ENCODE measurements at places on chromosomes 4 and X. TPM values are rescaled to one million over a fixed set of nuclear protein-coding genes. Genes with fewer than 3 reads are reported as not detected.

Gene DNAJB14
- total RNA-seq = 22.2 TPM

DNA sequence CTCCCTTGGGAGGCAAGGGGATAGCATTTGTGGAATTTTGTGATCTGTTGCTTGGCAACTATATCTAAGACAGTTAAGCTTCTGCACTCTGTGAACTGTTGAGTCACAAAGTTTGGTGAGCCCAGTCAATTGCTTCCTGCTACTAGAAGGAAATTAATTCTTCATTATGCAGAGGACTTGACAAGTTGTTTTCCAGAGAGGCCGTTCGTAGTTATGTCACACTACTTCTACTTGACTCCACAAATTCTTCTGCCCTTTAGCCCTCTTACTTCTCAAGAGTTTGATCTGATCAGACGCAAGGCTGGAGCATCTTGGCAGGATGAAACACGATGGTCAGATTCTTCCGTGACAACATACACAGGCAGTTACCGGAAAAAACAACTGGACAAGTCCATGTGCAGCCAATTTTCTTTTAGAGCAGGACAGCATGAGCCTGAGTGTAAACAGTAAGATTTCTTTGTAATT is at the start of gene C4orf51:
C4orf51 (plus strand) TSS at position 156 of the 465 bp plus-strand sequence; CDS start at position 214, 58 bp downstream.
- peak; percentile 97 for ATAC-seq

DNA sequence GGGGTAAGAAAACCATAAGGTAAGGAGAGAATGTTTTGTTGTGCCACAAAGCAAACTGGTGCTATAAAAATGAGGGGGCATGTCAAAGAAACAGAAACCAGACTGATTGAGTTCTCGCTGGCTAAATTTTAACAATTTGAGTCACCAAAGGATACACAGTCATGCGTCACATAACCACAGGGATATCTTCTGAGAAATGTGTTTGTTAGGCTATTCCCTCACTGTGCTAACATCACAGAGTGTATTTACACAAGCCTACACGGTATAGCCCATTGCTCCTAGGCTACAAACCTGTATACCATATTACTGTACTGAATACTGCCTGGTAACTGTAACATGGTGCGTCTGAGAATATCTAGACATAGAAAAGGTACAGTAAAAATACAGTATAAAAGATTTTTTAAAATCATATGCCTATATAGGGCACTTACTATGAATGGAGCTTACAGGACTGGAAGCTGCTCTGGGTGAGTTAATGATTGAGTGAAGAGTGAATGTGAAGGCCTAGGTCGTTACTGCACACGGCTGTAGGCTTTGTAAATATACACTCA is 50.1 kb downstream of the FBXW7 start:
- peak; percentile 35 for ATAC-seq

GRCh38 chr4:133316909-133317308 is 167.8 kb downstream of the PCDH10 start:
- no peak for ATAC-seq

Gene RADX
- 0.76 TPM for total RNA-seq

Gene SLC49A3
- 2.7 TPM for total RNA-seq

Gene AFF1
- total RNA-seq = 39.8 TPM

GRCh38 chr4:181432335-181432734 is 810.9 kb upstream of the TENM3 start:
- no peak for ATAC-seq

DNA sequence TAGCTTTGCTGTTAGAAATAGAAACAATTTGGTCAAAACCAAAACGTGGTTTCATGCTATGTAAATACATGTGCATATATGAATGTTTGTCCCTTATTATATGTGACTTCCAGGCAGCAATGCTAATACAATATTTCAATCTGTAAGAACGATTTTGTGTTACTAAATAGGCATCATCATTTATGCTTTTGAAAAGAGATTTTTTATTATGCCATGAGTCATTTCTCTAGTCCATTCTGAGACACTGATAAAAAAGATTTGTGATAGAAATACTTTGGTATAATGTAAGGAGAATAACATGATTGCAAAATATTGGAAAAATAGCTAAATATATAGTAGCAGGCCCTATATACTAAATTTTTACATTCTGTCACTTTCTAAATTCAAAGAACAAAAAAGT is 28.9 kb downstream of the SYNPO2 start:
- ATAC-seq = no peak

DNA sequence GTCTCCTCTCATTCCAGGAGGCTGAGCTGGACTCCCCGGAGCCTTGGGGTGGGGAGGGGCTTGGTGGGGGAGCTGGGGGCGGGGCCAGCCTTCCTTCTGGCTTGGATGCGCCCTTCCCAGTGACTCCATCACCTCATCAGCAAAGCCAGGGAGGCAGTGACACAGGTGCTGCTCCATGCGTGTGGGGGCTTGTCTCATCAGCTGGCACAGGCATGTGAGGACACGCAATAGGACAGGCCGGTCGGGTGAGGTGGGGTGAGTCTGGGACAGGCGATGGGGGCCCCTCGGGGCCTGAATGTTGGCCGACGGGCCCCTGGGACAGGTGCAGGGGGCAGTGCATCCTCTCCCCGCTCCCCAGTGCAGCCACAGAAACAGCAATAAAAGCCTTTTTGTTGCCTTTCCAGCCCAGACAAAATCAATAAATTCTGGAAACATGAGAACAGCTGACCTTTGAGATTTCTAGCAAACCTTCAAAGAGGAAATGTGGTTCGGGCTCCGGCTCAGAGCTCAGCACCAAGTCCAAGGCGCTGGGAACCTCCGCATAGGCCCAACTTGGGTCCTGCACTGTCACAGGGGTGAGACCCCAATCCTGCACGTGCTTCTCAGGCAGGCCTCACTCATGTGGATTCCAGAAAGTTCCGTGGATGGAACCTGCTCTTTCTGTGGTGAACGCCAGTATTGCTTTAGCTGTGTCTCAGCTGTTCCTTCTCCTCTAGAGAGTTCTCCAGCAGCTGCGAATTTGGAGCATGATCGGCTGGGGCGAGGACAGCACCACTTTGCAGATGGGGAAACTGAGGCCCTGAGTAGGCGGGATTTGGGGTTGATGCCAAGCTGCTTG is 18.5 kb downstream of the ADRA2C start:
- peak; percentile 39 for ATAC-seq

DNA sequence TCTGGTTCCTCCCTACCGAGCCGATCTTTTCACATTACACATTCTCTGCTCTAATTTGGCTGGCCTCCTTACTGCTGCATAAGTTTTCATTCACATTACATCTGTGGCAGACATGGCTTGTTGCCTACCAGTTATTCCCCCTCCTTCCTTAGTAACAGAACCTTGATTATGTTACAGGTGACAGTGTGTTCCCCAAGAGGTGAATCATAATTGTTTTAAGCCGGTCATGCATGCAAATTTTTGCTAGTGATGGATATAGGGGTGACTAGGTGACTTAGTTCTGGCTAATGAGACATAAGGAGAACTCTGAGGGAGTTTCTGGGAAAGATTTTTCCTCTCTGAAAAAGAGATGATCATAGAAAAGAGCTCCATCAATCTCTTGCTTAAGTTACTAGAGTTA is 8.4 kb upstream of the LAMP2 start:
- ATAC-seq = peak; percentile 64

DNA sequence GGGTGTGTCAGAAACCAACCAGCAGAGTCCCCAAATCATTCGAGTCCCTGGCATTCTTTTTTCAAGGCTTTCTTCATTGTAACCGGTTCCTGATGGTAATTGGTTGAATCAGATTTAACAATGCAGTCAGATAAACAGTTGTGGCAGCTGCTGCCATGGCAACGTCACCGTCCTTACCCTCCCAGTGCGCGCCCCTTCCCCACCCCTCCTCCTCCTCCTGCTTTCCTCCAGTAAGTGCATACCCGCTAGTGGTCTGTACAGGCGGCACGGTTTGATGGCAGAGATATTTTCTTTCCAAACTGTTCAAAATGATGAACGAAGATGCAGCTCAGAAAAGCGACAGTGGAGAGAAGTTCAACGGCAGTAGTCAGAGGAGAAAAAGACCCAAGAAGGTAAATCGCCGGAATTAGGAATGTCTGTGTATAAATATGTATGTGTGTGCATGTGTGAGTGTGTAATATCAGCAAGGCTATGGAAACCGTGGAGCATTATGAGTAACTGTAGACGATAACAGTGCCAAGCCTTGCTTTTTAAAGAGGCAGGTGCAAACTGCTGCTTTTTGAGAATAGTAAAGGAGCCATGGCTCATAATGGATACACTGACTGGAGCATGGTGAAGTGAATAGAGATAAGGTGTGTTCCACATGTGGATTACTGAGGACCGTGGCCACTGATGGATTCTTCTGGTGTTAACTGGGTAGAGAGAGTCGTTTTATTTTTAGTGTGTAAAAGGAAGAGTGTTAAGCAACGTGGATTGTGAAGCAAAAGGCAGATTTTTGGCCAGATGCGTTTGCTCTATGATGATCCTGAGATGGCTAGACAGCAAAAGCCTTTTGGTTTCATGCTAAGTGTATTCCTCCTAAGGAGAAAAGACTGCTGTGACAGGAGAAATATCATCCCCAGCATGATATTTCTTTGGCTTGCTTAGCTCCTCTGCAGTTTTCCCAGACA is at the start of gene ANK2:
ANK2 (plus strand) TSS at position 233 of the 950 bp plus-strand sequence; CDS start at position 309, 76 bp downstream.
- ATAC-seq = no peak

Gene PHEX
- total RNA-seq = 0.36 TPM

DNA sequence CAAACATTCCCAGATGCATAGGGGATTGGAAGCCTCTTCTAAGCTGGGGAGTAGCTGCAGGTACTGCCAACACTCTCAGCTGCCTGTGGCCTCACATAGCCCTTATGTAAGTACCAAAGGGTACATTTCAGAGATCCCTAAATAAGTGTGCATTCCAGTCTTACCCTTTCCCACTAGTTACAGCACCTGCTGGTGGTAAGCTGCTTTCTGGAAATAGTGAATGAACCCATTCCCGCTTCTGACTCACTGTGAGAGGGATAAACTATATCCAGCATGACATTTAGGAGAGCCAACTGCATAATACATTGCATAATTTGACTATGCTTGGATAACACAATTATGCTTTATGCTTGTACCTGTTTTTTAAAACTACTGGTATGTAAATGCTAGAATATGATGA is 149.0 kb downstream of the FAM13A start:
- ATAC-seq = peak; percentile 66

DNA sequence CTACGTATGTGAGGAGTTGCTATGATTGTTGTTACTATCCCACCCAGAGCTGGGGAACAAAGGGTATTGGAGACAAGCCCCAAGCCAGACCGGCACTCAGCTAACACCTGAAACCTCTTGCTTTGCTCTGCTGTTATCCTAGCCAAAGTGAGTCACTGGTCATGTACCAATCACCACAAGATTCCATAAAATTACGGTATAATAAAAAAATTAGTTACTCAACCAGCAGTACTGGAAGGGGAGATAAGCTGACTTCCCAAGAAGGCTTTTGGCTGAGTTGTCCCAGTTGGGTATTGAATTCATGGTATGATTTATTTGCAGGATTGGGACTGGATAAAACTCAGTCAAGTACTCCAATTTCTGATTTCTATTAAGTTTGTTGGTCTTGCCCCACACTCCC is 5.3 kb downstream of the EDA2R start:
- ATAC-seq = no peak

- no peak for ATAC-seq
Measured at GRCh38 chr4:186017801-186018200, 51.2 kb upstream of the TLR3 start.

GRCh38 chr4:128542047-128542446 is 254.4 kb upstream of the PGRMC2 start:
- no peak for ATAC-seq

Gene TEX13B
- not detected for total RNA-seq

- no peak for ATAC-seq
Measured at GRCh38 chrX:20373063-20373462, 106.4 kb upstream of the RPS6KA3 start.

GRCh38 chr4:28654618-28655017 is 1794.0 kb downstream of the STIM2 start:
- ATAC-seq = no peak

Gene PCDH10
- 0.04 TPM for total RNA-seq

Gene KLHL13
- 3.2 TPM for total RNA-seq

GRCh38 chrX:136195247-136195646 is 47.9 kb downstream of the FHL1 start:
- no peak for ATAC-seq

Gene BEX5
- total RNA-seq = 0.80 TPM

GRCh38 chr4:65367306-65367705 is 303.0 kb downstream of the EPHA5 start:
- no peak for ATAC-seq

- no peak for ATAC-seq
Measured at GRCh38 chr4:1245481-1246051, 3.4 kb downstream of the CTBP1 start.

Gene TLL1
- total RNA-seq = 1.5 TPM

DNA sequence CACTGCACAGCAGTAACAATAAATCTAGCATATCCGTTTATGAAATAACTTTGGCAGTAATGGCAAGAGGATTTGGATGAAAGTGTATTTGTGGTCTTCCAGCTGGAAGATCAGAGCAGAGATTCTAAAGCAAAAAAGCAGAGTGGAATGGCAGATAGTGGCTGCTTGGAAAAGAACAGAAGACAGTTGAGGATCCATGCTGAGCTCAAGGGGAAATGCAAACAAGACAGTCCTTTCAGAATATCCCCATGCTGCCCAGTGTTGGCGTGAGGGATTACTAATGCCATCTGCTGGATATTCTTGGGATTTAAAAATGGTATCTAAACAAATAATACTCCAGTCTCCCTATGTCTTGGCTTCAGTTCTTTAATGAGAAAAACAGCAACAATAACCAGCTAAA is 629.1 kb upstream of the ATOH1 start:
- peak; percentile 63 for ATAC-seq

DNA sequence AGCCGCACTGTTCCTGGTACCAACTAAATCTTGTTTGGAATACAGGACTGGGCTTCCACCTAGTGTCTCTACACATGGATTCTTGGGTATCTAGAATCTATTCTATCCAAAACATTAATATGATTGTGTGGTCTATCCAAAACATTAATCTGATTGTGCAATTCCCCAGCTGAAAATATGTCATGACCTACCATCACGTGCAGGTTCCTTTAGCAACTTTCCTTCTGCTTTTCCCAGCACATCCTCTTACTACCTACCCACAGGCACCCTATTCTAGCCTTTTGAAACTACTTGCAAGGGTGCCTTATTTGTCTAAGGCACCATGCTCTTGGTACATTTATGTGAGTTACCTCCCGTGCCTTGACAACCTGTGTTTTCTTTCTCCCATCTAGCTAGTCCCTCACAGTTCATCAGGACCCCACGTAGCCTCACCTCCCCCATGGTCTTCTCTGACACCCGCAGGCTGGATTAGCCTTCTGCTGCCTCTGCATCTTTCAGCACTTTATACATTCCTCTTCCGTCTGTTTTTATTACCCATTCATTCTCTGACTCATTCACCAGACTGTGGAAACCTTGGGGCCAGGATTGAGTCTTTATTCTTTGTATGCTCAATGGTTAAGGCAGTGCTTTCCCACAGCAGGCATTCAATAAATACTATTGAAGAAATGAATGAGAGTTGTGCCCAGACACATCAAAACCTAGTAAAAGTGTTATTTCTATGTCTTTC is 88.8 kb upstream of the FAM9B start:
- no peak for ATAC-seq
